ENCODE measurements at places on chromosomes 5 and 9.

- DNase-seq, result no peak
Observed at GRCh38 chr9:111622626-111623025, 8.5 kb upstream of the DNAJC25 start.

- no peak for DNase-seq
Observed at GRCh38 chr5:169874621-169875020, 105.7 kb downstream of the INSYN2B start.

DNA sequence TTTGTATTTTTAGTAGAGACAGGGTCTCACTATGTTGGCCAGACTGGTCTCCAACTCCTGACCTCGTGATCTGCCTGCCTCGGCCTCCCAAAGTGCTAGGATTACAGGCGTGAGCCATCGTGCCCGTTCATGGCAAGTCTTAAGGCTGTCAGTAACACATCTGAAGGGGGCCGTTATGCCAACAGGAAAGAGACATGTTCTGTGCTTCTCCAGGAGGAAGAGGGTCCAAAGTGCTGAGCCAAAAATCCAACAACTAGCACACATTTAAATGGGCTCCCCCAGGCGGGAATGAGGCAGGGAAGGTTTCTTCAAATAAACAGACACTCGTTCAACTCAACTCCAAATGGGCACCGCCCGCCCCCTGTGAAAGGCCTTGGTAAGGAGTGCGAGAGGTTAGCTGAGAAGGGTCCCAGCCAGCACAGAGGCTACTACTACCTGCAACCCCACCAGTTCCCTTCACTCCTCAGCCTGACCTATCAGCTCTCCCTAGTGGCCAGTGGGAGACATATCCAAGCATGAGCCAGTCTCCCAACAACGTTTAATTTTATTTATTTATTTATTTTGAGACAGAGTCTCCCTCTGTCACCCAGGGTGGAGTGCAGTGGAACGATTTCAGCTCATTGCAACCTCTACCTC lies 84.1 kb upstream of the DMRT1 start:
- peak; percentile 9 for DNase-seq

DNA sequence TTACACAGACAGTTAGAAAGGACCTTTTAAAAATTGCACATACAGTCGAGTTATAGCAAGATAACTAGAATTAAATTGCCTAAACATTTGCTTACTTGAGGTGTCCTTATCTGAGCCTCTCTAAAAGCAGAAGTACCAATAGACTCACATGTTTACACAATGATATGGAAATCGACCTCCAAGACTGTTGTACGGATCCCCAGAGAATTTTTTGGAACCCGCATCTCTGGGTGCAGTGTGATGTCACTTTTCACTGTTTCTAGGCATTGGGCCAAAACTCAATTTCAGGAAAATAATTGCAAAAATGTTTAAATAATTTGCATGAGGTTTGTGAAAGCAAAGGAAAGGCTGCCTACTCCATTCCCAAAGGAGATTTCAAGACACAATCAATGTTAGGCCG lies 63.1 kb upstream of the ATG10 start:
- no peak for DNase-seq

DNA sequence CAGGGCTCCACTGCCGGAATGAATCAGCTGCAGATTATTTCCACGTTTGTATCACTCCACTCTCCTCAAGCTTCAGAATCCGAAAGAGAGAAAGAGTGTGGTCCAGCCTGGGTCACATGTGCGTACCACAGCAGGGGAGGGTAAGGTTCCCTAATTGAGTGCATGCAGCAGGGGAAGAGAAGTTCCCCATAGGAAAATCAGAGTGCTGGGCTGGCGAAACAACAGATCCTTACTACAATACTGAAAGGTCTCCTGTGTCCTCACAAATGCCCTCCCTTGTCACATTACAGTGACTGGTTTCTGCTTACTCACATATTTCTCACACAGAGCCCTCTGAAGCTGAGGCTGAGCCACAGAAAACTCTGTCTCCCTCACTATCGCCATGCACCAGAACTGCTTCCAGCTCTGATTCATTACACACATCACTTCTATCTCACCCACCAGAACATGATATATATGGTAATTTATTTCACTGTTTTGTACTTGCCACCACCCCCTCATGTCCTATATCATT lies 532.2 kb upstream of the TUSC1 start:
- DNase-seq, result no peak

Measured in CD4-positive, alpha-beta T cell treated with Interleukin-12 subunit alpha and Interleukin-12 subunit beta, for 1 hour (primary cell).